ENCODE measurements at places on chromosomes 5 and 9. TPM values are rescaled to one million over a fixed set of nuclear protein-coding genes. Genes with fewer than 3 reads are reported as not detected.

LMX1B gene
- not detected for polyA plus RNA-seq

SHISAL2B gene
- polyA plus RNA-seq = not detected

GNA14 gene
- 0.11 TPM for polyA plus RNA-seq

TEX53 gene
- polyA plus RNA-seq = not detected

GRCh38 chr9:97804059-97804365 is 49.0 kb upstream of the FOXE1 start:
- no peak for DNase-seq

DNA sequence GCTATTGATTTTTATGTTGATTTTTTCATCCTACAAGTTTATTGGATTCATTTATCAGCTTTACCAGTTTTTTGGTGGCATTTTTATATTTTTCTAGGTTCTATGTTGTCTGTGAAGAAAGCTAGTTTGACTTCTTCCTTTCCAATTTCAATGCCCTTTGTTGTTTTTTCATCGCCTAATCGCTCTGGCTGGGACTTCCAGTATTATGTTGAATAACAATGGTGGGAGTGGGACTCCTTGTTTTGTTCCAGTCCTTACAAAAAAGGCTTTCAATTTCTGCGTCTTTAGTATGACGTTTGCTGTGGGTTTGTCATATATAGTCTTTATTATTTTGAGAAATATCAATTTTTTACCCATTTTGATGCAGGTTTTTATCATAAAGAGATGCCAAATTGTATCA is 175.6 kb upstream of the CCNH start:
- DNase-seq = no peak

GRCh38 chr5:140312791-140313189 is 9.9 kb upstream of the PFDN1 start:
- no peak for DNase-seq

GRCh38 chr5:122751293-122751782 is 23.5 kb upstream of the SNX2 start:
- no peak for DNase-seq

DNA sequence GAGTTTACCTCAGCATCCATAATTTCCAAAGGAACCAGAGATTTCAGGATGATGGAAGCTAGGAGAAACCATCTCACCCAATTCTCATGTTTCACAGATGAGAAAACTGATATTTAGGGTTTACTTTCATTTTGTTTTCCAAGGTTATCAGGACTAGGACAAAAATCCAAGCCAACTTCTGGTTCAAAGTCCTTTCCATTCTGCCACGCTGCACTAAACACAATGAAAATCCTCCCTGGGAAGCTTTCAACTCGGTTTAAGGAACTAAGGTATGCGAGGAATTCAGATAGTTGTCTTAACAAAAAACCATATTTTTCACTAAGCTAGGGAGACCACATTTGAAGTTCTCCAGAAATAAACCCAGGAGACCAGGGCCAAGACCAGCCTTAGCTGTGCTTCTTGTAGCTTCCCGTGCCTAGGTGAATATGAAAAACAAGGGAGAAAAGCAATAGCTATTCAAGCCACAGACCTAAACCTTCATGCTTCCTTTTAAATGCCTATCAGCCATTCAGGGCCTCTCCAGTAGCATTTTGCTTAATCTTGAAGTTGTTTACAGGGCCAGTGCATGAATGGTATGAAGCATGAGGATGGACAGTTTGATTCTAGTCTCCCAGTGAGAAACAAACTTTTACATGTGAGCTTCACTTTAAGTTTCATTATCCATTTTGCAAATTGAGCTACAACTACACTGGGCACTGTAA is 167.9 kb downstream of the DENND1A start:
- no peak for DNase-seq
